RPMI7951 (cell line): ENCODE measurements at places on chromosomes 11 and 22.

GRCh38 chr11:31160504-31161422 is 208.8 kb downstream of the DCDC1 start:
- peak; percentile 2 for DNase-seq

GRCh38 chr22:27283714-27284113 is 517.8 kb downstream of the MN1 start:
- peak; percentile 72 for DNase-seq

DNA sequence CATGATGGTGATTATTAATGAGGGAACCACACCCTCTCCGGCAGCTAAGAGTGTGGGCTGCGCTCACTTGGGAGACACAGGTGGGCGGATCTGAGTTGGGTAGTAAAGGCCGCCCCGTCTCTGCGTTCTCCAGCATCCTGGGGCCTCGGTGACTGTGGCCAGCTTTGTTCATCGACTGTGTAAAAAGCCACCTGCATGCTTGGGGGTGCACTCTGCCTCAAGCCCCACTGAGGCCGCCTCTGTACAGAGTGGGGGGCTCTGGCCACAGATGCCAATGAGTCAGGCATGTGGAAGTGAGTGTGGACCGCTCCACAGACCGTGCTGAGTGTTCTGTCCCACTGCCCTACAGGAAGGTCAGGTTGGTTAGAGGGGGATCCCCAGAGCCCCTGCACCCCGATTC is 192.7 kb downstream of the SHANK2 start:
- DNase-seq = no peak

DNA sequence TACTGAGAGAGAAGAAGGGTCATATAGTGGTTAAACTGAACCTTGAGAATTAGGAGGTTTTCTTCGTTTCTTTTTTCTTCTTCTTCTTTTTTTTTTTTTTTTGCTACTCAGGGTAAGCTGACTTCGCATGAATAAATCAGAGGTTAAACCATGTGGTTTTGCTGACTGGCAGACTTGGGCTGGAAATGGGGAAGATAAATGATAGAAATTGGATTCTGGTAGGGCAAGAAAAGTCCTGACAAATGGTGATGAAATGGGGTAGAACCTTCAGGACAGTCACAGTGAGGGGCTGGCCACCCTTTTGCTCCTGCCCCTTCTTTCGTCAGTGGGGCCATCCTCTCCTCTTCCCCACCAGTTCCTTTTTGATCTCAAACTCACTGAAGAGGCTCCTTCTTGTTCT is 1.6 kb upstream of the SWAP70 start:
- no peak for DNase-seq

- peak; percentile 74 for DNase-seq
Measured at GRCh38 chr11:94623120-94623735, 56.1 kb downstream of the PIWIL4 start.

DNA sequence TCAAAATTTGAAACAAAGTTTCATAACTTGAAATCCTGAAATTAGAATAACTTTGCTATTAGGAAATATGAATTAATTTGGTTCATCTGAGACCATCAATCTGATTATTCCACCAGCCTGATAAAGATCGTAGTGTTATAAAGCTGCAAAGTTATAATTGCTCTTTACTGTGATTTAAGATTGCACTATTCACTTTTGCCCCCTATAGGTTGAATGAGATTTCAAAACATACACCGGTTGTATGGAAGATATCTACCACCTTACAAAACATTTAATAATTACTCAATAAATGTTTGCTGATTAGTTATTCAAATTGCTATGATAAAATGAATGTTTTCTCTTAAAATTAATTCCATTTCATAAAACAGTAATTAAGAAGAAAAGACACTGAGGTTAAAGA is 26.1 kb downstream of the APIP start:
- peak; percentile 31 for DNase-seq

DNA sequence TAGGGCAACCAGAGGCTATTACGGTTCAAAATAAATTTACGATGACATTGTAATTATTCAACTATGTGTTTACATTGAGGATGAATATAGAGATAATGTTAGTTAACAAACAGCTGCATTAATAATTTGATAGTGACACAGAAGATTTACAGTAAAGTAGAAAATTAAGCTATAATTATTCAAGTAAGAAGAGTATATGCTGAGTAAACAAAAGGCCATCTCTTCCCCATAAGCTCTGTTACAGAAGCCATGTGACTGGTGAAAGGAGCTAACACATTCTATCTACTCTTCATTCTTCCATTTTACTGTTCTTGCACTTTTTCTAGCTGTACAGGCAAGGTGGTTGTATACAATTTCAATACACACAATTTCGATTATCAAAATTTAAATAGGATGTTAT is 54.2 kb downstream of the IMMP1L start:
- no peak for DNase-seq

DNA sequence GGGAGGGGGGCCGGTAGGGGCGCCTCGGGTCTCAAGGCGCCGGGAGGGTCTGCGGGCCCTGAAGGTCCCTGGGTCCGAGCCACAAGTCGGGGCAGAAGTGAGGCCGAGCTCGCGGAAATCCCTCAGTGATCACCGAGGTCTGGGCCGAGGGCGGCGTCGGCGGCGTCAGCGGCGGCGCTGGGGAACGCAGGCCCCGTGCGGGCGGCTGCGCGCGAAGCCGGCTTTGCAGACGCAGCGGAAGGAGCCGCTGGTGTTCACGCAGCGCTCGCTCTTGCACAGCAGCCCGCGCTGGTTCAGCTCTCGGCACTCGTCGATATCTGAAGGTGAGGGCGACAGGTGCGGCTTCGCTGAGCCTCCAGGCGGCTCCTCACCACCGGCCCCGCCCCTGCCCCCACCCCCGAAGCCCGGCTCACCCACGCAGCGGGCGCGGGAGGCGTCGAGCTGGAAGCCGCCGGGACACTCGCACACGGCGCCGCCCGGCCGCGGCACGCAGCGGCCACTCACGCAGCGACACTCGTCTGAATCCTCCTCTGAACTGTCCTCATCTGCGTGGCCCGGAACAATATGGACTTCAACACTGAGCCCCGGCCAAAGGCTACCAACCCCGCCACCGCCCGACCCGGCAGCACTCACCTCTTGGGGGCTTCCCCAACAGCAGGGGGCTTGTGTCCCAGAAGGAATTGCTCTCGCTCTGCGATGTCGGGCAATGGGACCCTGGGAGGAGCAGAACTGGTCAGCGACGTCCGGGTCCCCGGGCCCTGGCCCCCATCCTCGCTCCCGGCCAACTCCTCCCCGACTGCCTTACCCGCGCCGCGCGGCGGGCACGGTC is 14.2 kb downstream of the SCYL1 start:
- no peak for DNase-seq

GRCh38 chr11:91163619-91164451 is 941.0 kb upstream of the CHORDC1 start:
- no peak for DNase-seq

- peak; percentile 96 for DNase-seq
Measured at GRCh38 chr11:67032830-67033551, 10.1 kb downstream of the SYT12 start.

- DNase-seq = no peak
Measured at GRCh38 chr11:126114486-126115126, 51.9 kb upstream of the CDON start.

GRCh38 chr22:40232624-40233023 is 54.9 kb downstream of the TNRC6B start:
- no peak for DNase-seq
